ENCODE measurements at places on chromosomes 16 and 17.

DNA sequence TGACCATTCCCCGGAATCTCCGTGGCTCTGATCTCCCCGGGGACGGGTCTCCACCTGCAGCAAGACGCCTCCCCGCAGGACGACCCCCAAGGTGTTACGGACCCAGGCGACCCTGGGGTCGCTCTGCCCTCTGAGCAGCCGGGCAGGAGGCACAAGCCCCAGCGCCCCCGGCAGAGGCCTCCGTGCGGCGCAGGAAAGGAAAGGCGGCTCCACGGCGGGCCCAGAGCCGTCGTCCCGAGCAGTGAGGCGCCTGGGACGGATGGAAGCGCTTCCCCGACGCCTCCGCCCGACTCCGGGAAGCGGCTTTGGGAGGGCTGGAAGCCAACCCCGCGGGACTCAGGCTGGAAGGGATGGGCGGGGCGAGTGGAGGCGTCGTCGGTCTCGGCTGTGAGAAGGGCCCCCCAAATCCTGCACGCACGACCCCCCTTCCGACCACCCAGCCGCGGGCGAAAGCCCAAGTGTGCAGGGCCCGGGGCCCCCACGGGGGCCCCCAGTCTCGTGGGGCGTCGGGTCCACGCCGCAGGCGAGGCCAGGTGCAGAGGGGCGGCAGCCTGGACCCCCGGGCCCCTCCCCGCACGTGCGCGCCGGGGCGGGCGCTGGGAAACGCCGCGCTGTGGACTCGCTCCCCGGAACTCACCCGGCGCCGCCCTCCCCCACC lies 32.7 kb upstream of the RPH3AL start:
- DNase-seq = no peak

DNA sequence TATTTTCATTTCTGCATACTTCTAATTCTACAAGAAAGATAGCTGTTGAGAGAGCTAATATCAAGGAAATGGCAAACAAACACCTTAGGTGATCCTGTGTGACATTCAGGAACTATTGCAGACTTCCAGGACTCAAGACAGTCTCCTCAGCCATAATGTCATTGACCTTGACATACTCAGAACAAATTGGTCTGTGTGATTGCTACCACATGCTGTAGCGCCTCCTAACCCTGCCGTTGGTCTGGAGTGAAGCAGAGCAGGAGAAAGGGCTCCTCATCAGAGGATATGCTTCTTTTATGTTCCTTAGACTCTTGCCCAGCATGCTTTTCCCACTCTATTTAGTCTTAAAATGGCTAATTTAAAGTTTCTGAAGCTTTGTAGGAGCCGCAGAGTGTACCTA lies 194.2 kb upstream of the TBX2 start:
- DNase-seq = no peak

- no peak for DNase-seq
These were observed 78.5 kb downstream of the MRC2 start for GRCh38 chr17:62705778-62706597.

DNA sequence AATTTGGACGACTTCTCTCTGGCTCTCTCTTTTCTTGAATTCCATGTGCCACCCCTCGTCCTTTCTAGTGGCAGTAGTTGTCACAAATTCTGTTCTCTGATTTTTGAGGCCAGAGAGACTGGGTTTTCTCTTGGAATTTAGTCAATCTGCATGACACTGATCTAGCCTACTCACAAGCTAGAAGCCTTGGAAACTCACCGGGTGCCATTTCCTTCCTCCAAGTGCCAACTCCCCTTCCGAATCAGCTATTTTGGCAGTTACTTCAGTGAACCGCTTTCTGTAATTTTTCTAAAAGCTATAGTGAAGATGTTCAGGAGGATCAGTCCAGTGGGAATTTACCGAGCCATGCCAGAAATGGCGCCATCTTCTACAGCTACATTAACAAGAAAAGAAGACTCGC lies 228.9 kb downstream of the PMP22 start:
- no peak for DNase-seq

DNA sequence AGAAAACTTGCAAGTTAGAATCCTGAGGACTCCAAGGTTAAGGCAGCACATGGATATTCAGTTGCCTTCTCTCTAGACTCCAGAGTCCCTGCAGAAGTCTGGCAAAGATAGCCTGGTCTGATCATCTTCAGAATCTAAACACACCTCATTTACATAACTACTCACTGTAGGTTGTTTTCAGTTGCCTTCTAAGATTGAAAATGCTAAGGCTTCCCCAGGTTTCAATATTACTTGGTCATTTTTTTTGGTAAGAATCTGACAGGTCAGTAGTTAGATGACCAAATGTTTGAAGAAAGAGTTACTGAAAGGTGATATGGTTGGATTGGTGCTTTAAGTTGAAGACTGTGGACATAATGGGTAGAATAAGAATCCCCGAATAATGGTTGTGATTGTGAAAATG lies 205.4 kb upstream of the KCNJ16 start:
- DNase-seq = no peak

GRCh38 chr17:11244776-11245175 lies 3.8 kb downstream of the SHISA6 start:
- peak; percentile 41 for DNase-seq

GRCh38 chr17:48617471-48618255 lies 2.6 kb upstream of the HOXB8 start:
- DNase-seq = no peak

DNA sequence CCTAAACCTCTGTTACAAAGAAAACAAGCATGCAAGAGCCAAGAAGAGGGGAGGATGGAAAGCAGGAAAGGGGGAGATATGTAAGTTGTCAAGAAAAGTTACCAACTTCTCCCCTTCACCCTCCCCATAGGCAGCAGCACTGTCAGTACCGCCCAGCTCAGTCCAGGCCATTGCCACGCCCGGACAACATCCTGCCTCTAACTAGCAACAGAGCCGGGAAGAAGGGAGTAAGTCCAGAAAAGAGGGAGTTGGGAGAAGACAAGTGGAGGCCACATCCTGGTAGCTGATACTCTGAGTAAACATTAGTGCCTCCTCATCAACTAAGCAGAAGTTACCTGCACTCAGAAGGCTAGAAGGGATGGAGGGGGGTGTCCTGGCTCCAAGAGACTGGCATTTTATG lies 113.6 kb downstream of the SMG6 start:
- no peak for DNase-seq

GRCh38 chr17:29617125-29617480 lies 5.6 kb downstream of the CORO6 start:
- peak; percentile 75 for DNase-seq

GRCh38 chr16:1645914-1646525 lies 32.1 kb upstream of the JPT2 start:
- DNase-seq = no peak

GRCh38 chr17:43597624-43598356 lies 51.6 kb upstream of the ETV4 start:
- DNase-seq = no peak

GRCh38 chr16:52460639-52461178 lies 86.2 kb downstream of the TOX3 start:
- no peak for DNase-seq

DNA sequence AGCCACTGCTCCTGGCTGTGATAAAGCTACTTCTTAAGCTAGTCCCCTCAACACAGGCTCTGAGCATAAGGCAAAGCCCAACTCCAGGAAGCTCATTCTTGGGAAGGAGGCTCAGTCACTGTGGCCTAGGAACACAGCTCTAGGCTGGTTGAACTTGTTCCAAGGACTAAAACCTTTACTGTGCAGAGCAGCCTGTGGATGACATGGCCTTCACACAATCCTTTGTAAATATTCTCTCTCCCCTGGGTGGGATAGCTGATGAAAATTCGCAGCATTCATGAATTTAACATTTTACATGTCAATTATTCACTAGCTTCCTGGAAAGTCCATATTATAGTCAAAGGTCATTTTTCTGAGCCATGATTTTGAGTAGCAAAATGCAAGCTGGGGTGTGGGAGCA lies 28.9 kb downstream of the BEAN1 start:
- DNase-seq = no peak

Data from renal pelvis (tissue), 12 donors.